ENCODE measurements at places on chromosomes 6 and 20.
A peak's percentile ranks its signal among the peaks of the same experiment; 100 is the strongest.

- no peak for DNase-seq
Measured at GRCh38 chr6:39812496-39812852, 20.3 kb downstream of the DAAM2 start.

- DNase-seq: no peak
Measured at GRCh38 chr20:22429175-22430153, 154.9 kb downstream of the FOXA2 start.

DNA sequence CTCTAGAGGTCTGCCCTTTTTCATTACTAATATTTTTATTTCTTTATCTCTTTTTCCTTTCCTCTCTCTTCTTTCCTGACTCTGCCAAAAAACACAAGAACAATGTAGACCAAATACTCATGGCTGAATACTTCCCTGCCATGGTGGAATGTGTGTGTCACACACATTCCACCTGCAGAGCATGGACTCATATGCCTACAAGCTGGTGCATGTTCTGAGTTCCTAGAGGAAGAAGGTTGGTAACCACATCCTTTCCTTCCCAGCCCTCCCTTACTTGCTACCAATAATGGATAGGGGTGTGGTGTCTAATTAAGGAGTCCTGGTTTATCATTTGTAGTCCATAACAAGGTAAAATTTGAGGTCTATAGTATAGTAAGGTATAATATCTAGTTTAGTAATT lies 15.2 kb upstream of the CST9L start:
- DNase-seq: no peak

GRCh38 chr6:79710127-79710526 lies 79.0 kb downstream of the SH3BGRL2 start:
- DNase-seq: no peak

DNA sequence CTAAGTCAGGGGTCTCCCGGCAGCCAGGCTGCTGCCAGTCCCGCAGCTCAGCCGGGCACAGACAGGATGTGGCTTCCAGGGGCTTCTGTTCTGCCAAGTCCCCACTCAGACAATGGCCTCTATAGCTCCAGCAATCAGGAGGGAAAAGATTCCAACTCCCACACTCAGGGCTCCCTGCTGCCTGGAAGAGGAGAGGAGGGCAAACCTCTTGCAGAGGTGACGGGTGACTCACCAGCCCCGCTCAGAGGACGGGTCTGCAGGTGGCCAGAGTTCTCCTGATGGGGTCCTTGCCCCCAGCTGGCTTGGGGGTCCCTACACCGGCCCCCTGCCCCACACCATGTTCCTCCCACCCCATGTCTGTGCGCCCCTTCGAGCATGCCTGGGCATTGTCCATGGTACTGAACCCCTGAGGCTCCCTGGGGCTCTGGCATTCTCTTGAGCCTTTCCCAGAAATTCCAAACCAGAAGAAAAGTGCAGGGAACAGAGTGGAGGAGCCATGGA lies 32.6 kb downstream of the NTSR1 start:
- DNase-seq: no peak

GRCh38 chr20:37313546-37314091 lies 24.2 kb downstream of the MANBAL start:
- DNase-seq: no peak

GRCh38 chr6:89660981-89661380 lies 22.4 kb upstream of the LYRM2 start:
- no peak for DNase-seq

- DNase-seq: no peak
Measured at GRCh38 chr20:62387933-62388635, 1.2 kb downstream of the RPS21 start.

DNA sequence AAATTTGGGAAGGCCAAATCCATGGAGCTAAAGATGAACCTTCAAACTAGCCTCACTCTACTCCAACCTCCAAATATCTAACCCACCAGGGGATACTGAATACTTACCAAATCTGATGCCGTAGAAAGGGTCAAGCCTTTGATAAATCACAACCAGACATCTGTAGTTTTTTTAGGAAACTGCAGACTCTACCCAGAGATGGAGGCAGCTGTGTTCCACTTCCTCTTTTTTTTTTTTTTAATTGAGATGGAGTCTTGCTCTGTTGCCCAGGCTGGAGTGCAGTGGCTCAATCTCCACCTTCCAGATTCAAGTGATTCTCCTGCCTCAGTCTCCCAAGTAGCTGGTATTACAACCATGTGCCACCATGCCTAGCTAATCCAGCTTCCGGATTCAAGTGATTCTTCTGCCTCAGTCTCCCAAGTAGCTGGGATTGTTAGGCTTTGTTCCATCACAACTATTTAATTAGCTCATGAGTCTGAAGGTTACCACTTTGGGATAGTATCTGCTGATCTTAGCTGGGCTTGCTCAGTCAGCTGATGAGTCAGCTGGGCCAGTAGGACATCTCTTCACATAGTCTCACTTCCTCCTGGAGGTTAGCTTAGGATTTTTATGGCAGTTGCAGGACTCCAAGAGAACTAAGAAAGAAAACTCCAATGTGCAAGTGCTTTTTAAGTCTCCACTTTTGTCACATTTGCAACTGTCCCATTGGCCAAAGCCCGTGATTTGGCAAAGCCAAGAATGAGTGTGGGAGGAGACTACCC lies 13.3 kb downstream of the FRK start:
- DNase-seq: no peak

- DNase-seq: no peak
Measured at GRCh38 chr6:296151-297122, 4.2 kb downstream of the DUSP22 start.

- no peak for DNase-seq
Measured at GRCh38 chr6:157246048-157246630, 77.2 kb downstream of the TMEM242 start.

DNA sequence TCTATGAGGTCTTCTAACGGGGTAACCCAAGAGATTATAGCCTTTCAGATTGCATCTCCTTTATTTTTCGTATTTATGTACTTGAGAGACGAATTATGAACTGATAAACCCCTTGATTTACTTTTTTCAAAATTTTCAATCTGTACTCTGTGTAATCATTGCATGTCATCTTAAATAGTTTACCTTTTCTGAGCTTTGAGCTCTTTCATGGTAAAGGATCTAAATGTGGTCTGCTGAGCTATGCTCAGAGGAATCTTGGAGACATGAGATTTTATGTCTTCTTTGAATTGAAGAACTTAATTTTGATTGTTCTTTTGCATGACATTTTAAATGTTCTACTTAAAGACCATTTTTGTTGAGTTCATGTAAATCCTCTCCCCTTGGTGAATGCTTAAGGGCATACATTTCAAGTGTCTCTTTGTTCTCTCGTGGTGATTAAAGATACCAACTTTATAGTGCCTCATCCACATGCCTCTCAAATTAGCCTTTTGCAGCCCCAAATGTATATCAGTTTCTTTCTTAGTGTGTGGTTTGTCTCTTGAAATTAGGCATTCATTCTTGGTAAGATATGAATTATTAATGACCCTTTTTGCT lies 116.3 kb upstream of the SCGN start:
- no peak for DNase-seq

- DNase-seq: no peak
Measured at GRCh38 chr20:7346562-7346961, 579.1 kb downstream of the BMP2 start.

GRCh38 chr6:81148751-81149150 lies 603.7 kb downstream of the TENT5A start:
- no peak for DNase-seq

- no peak for DNase-seq
Measured at GRCh38 chr6:130829333-130829910, 2.2 kb downstream of the SMLR1 start.

GRCh38 chr6:36599791-36600209 lies 5.6 kb downstream of the SRSF3 start:
- DNase-seq: peak; percentile 29

DNA sequence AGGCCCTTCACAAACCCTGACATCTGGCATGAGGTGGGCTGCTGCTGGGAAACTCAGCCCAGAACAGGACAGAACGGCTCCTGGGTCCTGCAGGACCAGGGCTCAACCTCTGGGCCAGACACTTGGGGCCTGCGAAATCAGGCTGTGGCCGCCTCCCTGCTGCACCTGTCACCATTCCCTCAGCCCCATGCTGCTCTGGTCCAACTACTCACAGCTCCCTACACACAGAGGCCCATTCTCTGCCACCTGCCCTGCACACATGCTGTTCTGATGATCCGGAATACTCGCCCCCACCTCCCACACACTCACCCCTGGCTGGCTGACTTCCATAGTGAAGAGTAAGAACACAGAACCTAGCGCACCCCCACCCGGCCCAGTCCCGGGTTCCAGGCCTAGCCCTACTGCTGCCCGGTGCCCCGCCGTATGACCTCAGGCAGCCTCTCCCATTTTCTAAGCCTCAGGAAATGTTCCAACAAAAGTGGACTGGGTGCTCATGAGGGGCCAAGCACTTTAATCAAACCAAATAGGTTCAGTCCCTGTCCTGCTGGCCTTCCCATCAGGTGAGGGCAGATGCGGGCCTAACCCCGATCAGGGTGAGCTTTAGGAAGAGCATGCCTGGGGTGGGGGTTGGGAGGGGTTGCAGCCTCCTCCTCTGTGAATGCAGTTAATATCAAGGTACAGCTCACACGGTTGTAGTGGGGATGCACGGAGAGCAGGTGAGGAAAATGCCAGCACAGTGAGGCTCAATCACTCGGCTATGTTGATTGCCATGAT lies 3.9 kb downstream of the PEDS1 start:
- no peak for DNase-seq

DNA sequence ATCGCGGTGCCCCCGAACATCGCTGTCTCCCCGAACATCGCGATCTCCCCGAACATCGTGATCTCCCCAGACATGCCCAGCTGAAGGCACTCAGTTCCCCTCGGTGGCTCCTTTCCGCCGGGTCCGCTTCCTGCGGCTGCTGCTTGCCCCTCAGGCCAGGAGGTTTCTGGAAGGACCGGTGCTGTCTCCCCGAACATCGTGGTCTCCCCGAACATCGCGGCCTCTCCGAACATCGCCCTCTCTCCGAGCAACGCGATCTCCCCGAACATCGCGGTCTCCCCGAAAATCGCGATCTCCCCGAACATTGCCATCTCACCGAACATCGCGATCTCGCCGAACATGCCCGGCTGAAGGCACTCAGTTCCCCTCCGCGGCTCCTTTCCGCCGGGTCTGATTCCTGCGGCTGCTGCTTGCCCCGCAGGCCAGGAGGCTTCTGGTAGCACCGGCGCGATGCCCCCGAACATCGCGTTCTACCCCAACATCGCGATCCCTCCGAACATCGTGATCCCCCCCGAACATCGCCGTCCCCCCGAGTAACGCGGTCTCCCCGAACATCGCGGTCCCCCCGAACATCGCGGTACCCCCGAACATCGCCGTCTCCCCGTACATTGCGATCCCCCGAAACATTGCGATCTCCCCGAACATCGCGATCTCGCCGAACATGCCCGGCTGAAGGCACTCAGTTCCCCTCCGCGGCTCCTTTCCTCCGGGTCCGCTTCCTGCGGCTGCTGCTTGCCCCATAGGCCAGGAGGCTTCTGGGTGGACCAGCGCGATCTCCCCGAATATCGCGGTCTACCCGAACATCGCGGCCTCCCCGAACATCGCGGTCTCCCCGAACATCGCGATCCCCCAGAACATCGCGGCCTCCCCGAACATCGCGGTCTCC lies 808 bp downstream of the ULBP1 start:
- DNase-seq: no peak

DNA sequence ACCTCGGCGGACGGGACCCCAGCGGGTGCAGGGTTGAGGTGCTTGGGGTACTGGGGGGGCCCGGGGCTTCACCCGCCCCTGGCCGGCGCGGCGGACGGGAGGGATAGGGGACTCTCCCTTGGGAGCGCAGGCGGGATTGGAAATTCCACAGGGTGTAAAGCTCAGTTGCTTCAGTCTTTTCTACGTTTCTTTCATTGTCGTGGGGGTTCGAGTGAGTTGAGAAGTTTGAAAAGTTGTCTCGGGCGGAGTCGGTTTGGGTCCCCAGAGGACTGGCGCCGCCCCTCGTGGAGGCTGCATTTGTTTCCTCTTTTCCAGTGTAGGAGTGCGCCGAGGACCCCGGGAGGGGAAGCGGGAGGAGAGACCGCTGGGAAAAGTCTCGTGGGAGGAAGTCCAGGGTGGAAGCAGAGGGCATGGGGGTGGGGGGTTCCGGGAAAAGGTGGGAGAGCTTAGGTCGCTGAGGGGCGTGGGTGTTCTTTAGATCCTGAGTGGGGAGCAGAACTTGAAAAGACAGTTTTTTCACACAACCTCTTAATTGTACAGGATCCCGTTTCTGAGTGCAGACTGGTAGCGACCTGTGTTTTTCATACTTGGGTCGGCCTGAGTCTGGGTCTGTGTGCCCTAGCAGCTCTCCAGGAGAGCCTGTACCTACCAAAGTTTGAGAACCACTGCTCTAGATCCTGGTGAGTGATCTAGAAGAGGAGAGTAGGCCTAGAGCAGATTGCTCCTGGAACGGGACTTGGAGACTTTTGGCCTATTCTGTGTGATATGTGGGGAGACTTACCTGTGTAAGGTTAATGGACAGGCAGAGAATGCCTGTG lies 495 bp downstream of the FAM83B start:
- DNase-seq: no peak

DNA sequence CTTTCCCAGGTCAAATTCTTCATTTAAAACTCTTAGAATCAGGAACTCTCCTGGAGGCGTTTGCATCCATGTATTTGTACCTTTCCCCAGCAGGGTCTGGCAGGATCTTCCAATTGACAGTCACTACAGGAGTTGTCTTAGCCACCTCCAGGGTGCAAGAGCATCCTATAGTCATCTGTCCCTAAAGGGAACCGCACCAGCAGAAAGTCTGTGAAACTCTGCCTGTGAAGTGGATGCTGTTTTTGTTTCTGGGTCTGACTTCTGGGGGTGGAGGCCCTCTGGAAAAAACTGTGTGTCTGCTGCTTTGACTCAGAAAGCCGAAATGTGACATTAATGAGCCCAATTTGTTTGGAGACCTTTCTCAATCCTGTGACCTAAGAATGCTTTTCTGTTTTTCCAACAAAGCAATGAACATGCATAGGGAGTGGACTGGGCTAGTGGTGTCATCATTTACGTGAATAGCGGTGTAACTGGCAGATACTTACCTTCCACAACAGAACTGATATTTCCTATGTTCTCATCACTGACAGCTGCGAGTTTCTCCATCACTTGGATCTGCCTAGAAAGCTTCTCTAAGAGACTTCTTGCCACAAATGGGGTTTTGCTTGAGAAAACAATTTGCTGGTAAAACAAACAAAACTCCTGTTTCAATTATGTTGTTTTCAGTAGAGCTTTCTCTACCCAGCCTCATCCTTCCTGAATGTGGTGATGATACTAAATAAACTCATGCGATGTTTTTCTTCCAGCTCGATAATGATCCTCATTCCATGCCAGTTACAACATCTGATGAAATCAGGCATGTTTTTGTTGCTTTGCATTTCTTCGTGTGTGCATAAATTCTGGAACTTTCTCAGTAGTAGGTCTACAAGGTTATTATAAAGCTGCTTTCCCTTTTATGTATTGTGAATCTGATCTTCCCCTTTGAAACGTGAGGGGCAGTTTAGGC lies 33.3 kb upstream of the ARMH2 start:
- no peak for DNase-seq

Data from activated CD4-positive, alpha-beta T cell treated with anti-CD3 and anti-CD28 coated beads, Interleukin-2, amount 50 U/mL, for 24 hours (primary cell).